H7 (cell line): ENCODE measurements at places on chromosomes 13 and 19. TPM values are rescaled to one million over a fixed set of nuclear protein-coding genes. Genes with fewer than 3 reads are reported as not detected.

The BEST2 gene
- 0.37 and 1.5 TPM in 2 replicates for total RNA-seq

The TTC9B gene
- not detected in 2 replicates for total RNA-seq

The TRPC4 gene
- total RNA-seq, result 3.8 and 4.1 TPM in 2 replicates

The ZNF69 gene
- total RNA-seq, result 0.07 TPM in 1 of 2 replicates, not detected in the other

The CD70 gene
- total RNA-seq, result 3.6 TPM in 1 of 2 replicates, not detected in the other

The HSD11B1L gene
- 12.0 and 16.2 TPM in 2 replicates for total RNA-seq

The CD209 gene
- not detected in 2 replicates for total RNA-seq

The C13orf42 gene
- 5.9 and 6.0 TPM in 2 replicates for total RNA-seq

The MPND gene
- total RNA-seq, result 11.4 and 17.4 TPM in 2 replicates

The KLC3 gene
- total RNA-seq, result 1.6 and 1.8 TPM in 2 replicates

DNA sequence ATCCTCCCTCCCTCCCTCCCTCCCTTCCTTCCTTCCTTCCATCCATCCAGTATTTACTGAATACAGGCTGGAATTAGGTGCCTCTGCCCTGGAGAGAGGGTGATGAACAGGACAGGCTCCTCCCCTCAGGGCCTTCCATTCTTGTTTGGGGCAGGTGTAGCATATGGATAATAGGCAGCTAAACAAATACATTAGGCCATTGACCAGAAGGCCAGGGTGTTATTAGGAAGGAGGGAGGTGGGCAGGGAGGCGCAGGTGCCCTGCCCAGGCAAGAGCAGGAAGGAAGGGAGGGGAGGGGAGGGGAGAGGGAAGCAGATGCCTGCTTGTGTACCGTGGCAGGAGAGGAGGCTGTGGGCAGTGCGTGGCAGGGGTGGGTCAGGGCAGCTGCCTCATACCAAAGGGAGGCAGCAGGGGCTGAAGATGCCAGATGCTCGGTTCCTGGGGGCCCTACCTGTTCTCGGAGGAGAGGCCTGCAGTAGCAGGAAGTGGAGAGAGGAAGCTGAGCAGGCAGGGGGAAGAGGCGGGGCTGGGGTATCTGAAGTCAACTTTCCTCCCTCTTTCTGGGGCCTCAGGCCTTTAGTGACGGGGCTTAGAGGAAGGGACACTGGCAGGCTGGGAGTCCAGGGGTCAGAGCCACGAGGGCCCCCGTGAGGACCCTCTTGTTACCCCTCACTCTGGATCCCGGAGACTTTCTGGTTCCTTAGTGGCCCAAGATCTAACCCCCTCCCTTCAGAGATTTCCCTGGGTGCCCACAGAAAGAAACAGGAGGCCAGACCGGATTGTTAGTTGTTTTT is at the start of gene RINL:
TSS of gene RINL (minus strand) at position 495 of the 794 bp plus-strand sequence. CDS start 1,533 bp downstream, outside the sequence.
- peak; percentile 66 for DNase-seq

DNA sequence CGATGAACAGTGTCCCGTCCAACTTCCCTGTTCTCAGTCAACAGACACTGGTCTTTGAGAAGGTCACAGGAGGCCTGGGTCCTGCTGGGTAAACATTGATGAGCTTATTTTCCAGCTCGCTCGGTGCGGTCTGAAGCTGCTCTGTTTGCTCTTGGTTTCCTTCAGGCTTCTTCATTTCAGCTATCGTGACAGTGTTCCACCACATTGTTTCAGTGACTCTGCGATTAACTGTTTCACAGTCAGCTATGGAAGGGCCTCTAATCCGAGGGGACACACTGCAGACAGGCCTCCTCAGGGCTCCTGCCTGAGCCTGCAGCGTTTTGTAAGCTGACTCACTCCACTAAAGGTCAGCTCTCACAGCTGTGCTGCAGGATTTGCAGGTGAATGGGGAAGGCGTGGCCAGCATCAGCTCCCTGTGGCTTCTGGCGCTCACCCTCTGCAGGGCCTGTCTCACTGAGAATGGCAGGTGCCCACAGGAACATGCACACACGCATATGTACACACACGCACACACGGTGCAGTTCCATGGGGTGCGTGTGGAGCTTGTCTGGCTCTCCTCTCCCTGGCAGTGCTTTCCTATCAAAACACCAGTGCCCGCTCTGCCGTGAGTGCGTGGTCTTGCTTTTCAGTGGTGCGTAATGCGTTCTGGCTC is 62.9 kb upstream of the MCF2L start:
- DNase-seq, result peak; percentile 92

GRCh38 chr19:6516018-6516658 is 14.0 kb upstream of the TUBB4A start:
- peak; percentile 98 for DNase-seq

- DNase-seq, result no peak
Observed at GRCh38 chr19:19637186-19637522, 6.3 kb downstream of the GMIP start.

- DNase-seq, result no peak
Observed at GRCh38 chr13:102359264-102359663, 42.6 kb downstream of the FGF14 start.

GRCh38 chr13:93550236-93550635 is 323.6 kb downstream of the GPC6 start:
- no peak for DNase-seq

DNA sequence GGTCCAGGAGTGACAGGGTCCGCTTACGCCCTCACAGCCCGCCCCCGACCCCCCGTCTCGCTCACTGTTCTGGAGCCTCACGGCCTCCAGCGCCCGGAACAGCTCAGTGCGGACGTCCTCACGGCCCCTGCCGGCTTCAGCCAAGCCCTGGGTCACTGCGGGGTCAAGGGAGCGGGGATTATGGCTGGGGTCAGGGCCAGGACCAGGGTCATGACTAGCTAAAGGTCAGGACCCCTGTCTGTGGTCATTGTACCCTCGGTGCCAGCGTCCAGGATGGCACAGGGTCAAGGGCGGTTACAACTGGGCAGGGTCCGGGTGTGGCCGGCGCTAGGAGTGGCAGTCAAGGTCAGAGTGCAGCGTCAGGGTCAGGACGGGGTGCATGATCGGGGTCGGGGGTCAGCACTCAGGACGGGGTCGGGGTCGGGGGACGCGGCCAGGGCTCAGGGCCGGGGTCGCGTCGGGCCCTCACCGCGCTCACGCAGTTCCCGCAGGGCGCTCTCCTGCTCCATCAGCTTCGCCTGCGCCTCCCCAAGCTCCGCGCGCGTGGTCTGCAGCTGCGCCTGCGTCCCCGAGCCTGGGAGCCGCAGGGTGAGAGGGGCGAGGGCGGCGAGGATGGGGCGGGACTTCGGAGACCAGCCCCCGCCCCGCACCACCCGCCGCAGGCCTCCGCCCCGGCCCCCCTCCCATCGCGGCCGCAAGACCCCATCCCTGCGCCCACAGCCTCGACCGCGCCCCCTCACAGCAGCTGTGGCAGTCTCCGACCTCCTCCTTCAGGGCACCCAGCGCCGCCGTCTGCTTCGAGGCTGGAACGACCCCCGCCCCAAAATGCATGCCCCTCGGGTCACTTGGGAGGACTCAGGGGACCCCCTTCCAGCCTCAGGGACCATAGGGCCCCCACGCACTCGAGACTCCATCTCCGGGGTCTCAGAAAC is 1.4 kb downstream of the CLEC4G start:
- DNase-seq, result peak; percentile 84

- DNase-seq, result no peak
Observed at GRCh38 chr19:54216869-54217268, 5.9 kb downstream of the LILRB3 start.

DNA sequence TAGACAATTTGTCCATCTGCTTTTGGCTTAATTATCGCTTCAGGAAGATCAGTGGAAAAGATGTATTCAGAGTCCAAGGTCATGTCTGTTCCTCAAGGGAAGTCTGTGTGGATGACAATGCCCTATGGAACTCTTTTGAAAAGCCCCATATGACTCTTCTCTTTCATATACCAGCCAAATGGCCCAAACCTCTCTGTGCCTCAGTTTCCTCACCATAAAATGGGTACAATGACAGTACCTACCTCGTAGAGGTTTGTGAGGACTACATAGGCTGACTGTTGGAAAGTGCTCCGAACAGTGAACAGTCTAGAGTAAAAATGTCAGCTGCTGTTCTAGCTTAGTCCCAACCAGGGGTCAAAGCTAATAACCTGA is 104.6 kb downstream of the COL4A2 start:
- no peak for DNase-seq

GRCh38 chr19:33293255-33294057 is 8.9 kb downstream of the CEBPA start:
- peak; percentile 63 for DNase-seq

- DNase-seq, result no peak
Observed at GRCh38 chr19:51450730-51451307, 7.4 kb downstream of the SIGLEC8 start.

DNA sequence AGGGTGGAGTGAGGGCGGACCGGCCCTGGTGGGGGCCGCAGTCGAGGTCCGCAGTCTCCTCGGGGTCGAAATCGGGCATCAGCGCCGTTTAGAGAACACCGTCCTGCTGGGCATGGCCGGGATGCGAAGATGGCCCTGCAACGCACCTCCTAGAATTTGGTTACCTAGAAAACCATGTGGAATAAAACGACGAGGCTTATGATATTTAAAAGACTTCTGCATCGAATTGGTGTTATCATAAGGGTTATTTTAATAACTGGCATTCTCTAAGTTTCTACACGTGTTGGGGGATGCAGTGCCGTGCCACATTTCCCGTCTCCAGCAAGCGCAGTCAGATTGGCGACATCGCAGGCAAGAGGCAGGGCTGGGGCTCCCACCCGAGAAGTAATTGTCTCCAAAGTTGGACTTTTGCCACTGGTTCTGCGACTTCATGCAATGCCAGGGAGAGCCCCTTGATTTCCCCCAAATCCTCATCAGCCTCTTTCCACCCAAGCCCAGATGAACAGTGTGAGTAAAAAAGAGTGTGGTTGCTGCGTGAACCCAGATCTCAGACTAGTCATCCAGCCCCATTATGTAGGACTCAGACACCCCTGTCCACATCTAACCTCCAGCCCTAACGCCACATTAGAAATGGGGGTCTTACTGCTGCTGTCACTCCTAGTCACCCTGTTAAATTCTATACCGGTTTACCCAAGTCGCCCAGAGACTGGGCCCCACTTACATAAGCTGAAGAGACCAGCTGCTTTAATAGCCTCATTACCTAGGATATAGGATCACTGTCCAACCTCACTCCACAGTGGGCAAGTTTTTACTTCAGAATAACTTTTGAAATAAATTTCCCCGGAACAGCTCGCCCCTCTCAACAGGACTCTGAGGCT is 571 bp upstream of the DHRS12 start:
- DNase-seq, result peak; percentile 39

DNA sequence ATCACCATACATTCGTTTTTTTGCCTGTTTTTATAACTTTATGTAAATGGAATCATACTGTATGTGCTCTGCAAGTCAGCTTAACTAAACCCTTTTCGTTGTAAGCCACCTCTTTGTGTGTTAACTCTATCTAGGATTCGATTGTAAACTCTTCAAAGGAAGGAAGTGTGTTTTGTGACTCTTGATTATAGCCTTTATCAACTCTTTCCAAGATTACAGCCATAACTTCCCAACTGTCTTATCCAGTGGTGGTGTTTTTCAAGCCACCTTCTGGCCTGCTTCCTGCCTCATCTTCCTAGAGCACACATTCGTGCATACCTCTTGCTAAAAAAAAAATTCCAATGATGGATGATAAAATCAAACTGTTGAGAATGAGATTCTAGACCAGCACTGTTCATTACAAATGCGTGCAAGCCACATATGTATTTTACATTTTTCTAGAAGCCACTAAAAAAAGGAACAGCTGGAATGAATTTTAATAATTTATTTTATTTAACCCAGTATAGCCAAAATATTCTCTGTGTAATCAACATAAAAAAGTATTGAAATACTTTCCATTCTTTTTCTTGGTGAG is 12.0 kb upstream of the FBXL3 start:
- DNase-seq, result no peak

DNA sequence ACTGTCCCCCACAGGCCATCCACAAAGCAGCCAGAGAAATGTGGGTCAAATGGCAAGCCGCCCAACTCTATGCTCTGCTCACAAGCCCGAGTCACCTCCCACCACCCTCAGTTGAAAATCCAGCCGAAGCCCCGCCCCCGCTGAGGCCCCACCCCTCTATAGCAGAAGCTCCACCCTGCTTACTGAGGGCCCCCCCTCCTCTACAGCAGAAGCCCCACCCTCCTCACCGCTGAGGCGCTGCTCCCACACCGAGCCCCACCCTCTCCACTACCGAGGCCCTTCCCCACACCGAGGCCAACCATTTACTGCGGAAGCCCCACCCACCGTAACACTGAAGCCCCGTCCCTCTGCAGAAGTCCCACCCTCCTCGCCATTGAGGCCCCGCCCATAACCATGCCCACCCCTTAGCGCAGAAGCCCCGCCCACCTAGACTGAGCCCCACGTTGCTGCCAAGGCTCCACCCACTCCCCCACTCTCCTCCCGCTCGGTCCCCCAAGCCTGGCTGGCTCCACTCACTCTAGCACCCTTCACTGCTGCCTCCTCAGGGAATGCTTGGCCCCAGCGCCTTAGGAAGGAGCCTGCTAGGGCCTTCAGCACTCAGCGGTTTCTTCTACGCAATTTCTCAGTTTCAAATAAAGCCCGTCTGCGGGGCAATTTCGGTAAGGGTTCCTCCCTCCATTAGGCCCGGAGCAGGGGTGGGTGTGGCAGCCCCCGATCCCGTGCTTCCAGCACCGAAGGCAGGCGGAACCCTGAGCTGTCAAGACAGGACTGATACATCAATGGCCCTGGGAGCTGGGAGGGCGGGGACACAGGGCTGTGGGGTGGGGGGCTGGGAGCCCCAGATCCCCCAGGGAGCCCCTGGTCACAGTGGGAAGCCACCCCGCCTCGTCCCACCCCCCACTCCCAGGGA is 9.0 kb upstream of the MYDGF start:
- peak; percentile 99 for DNase-seq

GRCh38 chr13:69683921-69684686 is 423.5 kb upstream of the ATXN8OS start:
- no peak for DNase-seq

DNA sequence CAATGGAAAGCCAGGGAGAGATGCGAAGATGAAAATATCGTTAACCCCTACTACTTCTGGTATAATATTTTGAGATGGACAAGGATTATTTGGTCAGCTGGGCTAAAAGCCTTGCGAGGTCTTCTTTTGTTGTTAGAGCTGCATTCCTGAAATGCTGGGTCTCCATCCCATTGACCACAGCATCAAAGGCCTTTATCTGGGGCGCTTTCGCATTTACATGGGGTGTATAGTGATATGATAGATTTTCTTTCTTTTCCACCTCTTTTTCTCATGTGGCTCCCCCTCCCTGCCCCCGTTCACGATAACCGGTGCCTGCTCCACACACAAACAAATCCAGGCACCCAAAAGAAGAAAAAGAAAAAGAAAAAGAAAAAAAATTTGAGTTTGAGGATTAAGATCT is 77.5 kb downstream of the ZNF536 start:
- DNase-seq, result peak; percentile 72

DNA sequence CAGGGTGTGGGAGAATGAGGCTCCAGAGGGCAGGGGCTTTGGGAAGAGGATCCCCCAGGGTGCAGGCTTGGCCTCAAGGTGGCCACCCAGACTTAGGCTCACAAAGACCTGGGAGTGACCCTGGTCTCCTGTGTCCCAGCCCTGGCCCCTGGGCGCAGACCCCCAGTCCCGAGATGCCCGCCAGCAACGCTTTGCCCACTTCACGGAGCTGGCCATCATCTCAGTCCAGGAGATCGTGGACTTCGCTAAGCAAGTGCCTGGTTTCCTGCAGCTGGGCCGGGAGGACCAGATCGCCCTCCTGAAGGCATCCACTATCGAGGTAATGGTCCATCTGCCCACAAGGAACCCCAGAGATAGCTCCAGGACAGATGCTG is 2.6 kb downstream of the NR1H2 start:
- no peak for DNase-seq
